ENCODE measurements at places on chromosomes 13 and 19.

- no peak for DNase-seq
These were observed 1.9 kb downstream of the PTPRS start for GRCh38 chr19:5338656-5339197.

- DNase-seq = no peak
These were observed 6.9 kb upstream of the LTBP4 start for GRCh38 chr19:40594255-40594654.

DNA sequence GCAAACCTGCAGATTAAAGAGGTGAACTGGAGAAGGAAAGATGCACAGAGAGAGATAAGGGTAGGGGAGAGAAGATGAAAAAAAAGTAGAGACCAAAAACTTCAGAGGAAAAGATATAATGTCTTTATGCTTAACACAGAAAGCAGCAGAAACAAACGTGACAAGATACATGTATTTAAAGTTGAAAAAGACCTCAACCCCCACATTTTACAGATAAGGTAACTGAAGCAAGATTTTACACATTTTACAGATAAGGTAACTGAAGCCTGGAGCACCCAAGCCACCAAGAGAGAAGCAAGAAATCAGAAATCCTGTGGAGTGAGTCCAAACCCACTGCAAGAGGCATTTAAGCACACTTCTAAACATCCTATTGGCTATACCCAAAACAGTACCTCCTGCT lies 185.3 kb downstream of the TBC1D4 start:
- no peak for DNase-seq

- DNase-seq = peak; percentile 76
These were observed 7.5 kb downstream of the RASA3 start for GRCh38 chr13:114124921-114125320.

- DNase-seq = no peak
These were observed 12.0 kb upstream of the CEACAM21 start for GRCh38 chr19:41563854-41564514.

- DNase-seq = no peak
These were observed 227.0 kb upstream of the RFC3 start for GRCh38 chr13:33590936-33591335.

GRCh38 chr13:103403148-103403740 lies 337.0 kb upstream of the SLC10A2 start:
- DNase-seq = no peak

GRCh38 chr13:46698014-46698413 lies 98.9 kb downstream of the ESD start:
- no peak for DNase-seq

GRCh38 chr13:107104631-107105030 lies 536.7 kb upstream of the ARGLU1 start:
- no peak for DNase-seq

DNA sequence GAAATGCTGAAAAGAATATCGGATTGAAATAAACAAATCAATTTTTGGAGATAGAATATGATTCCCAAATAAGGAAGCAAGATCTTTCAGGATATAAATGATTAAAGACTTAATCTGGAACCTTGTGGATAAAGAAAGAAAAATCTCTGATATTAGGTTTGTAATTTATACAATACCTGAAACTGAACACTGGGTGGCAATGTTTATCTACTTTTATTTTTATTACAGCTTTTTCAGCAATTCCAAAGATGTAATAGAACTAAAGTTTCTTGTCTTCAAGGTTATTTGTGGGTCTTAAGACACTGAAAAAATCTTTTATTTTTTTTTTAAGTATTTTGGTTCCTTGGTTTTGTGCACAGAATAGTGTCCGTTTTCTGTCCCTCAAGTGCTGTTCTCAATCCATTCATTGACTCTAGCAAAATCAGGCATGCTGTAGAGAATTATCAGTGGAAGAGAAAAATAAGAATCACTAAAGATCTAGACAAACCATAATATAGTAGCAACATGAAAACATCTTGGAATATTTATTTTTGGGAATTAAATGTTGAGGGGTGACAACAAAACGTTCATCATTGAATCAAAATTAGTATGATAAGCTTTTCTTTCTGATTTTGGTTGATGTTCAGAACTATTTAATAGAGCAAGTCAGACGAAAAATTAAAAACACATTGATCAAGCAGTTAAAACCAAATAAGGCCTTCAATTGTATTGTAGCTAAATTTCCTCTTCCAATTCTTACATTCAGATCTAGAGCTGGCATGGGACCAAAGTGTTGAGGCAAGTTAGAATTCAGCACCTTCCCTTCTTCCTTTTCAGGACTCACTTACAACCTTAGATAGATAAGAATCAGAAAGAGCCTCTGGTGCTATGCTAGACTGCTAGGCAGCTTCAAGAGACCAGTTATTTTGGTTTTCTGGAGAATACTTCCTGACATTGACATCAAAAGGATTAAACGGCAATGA lies 704.4 kb upstream of the PCDH20 start:
- DNase-seq = peak; percentile 4

GRCh38 chr13:48505597-48506091 lies 27.2 kb downstream of the RCBTB2 start:
- DNase-seq = no peak

DNA sequence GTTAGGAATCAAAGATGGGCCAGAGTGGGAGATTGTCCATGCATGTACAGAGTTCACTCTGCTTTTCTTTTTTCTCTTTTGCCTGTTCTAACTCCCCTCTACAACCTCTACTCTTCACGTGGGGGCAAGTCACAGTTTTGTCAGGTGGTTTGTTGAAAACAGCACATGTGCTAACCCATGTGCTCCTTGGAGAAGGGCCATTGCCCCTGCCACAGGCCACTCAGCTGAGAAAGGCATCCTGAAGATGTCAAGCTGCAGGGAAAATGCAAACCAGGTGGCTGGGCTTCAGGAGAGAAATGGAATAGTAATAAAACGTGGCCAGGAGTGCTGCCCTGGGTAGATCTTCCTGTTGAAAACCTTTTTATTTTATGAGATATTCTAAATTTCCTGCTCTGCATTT lies 35.3 kb upstream of the SLC10A2 start:
- no peak for DNase-seq

DNA sequence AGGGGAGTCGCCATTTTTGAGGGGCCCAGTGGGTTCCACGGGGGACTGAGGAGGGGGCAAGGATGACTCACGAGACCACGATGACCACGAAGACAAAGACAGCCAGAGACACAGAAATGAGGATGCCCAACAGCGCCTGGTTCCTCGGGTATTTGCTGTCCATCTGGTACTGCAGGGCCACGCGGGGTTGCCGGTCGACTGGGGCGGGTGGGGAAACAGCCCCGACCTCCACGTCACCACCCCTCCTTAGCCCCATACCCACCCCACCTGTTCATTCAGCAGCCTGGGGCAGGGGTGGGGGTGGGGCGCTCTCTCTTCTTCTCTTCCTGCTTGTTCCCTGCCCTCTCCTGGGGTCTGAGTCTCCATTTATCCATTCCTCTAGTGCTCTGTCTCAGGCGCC lies 8.6 kb downstream of the IZUMO2 start:
- DNase-seq = no peak

DNA sequence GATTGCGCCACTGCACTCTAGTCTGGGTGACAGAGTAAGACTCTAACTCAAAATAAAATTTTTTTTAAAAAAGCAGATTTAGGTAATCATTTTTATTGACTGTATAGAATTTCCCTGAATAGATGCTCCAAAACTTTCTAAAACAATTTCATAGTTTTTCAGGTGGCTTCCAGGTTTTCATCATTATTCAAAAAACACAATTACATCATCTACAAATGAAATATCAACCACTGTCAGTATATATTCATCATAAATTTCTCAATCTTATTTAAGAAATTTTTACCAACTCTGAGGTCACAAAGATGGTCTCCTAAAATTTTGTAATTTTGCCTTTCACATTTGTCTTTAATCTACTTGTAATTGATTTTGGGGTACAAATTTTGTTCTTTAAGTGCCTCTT lies 48.1 kb downstream of the ZC3H13 start:
- no peak for DNase-seq

DNA sequence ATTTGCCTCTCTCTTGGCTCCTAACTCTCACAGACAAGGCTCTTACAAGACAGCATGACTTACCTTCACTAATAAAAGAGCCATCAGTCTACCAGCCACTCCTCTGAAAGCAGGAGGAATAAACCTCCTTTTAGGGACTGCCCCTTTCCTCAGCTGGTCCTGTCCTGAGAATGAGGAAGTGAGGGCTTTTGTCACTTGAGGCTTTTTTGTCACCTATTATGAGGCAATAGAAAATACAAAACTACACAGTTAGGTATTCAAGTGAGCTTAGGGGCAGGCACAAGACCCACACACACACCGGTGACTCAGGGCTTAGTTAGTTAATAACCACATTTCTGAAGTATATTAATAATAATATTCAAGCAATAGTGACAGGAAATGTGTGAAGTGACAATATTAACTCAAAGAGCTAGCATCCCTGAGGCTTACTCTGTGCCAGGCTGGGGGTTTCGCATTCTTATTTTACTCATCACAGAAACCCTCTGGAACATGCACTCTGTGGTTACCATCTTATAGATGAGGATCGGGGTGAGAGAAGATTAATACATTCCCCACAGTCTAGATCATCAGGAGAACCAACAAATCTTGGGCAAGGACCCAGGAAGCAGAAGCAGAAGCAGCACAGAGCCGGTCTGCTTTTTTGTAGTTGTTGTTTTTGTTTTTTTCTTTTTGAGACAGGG lies 379.9 kb downstream of the LIG4 start:
- DNase-seq = peak; percentile 79

GRCh38 chr13:44474122-44474910 lies 100.7 kb downstream of the SERP2 start:
- DNase-seq = no peak

DNA sequence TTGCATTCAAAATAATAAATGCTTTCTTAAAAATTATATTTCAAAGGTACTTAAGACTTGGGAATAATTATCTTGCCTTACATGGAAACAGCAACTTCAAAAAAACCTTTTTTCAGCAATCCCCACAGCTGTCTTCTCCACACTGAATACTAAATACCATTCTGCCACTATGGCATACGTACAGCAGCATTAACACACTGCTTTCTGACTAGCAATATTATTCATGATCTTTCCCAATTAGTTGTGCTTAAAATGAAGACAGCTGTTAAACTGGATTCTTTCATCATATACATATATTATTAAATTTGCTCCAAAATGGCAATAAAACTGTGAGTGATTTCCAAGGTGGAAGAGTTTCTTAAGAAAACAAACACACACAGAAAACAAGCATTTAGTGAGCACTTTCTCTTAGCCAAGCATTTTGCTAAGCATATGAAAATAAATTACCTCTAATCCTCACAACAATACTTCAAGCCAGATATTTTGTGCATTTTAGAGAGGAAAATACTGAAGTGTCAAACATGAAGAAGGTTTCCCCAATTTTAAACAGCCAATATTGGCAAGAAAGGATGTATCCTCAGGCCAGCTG lies 609.5 kb downstream of the SLITRK1 start:
- no peak for DNase-seq

Data from amniotic epithelial cell (primary cell).